ENCODE measurements at places on chromosomes 1 and 21.
A peak's percentile ranks its signal among the peaks of the same experiment; 100 is the strongest.

GRCh38 chr1:116854403-116854690 lies 55.4 kb upstream of the PTGFRN start:
- no peak for DNase-seq

DNA sequence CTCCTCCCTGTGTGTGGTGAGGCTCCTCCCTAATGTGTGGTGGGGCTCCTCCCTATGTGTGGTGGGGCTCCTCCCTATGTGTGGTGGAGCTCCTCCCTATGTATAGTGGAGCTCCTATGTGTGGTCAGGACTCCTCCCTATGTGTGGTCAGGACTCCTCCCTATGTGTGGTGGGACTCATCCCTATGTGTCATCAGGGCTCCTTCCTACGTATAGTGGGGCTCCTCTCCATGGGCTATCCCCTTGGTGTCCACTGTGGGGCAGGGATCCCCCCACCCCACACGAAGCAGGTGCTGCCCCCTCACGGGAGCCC lies 29.6 kb downstream of the PRSS38 start:
- DNase-seq: no peak

DNA sequence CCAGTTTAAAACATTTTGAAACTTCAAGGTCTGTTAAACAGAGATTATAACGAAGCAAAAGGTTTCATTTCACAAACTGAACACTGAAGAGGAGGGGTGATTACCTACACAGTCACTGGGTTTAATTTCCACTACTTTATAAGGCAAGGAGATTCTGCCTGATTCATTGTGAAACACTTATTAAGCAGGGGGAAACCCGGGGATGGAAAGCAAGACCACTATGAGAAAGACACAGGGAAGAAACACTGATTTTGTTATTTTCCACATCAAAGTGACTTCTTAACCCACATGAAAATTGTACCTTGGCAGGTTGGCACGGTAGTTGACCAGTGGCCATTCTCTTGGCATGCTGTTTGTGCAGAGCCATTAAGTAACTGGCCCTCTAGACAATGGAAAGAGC lies 8.1 kb upstream of the F5 start:
- DNase-seq: peak; percentile 22

GRCh38 chr1:24562625-24563024 lies 6.7 kb downstream of the NCMAP start:
- no peak for DNase-seq

DNA sequence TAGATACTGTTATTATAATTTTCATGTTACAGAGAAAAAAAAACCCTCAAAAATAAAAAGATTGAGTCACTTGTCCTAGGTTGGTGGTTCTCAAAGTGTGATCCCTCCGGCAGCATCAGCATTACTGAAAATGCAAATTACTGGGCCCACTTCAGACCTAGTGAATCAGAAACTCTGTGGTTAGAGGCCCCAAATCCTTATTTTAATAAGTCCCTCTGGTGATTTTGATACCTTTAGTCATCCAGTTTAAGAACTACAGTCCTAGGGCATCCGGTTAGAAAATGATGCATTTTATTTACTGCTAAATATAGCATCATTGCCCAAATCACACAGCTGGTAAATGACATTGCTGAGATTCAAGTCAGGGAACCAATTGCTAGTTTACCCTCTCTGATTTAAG lies 203.7 kb upstream of the RUNX1 start:
- DNase-seq: peak; percentile 48

DNA sequence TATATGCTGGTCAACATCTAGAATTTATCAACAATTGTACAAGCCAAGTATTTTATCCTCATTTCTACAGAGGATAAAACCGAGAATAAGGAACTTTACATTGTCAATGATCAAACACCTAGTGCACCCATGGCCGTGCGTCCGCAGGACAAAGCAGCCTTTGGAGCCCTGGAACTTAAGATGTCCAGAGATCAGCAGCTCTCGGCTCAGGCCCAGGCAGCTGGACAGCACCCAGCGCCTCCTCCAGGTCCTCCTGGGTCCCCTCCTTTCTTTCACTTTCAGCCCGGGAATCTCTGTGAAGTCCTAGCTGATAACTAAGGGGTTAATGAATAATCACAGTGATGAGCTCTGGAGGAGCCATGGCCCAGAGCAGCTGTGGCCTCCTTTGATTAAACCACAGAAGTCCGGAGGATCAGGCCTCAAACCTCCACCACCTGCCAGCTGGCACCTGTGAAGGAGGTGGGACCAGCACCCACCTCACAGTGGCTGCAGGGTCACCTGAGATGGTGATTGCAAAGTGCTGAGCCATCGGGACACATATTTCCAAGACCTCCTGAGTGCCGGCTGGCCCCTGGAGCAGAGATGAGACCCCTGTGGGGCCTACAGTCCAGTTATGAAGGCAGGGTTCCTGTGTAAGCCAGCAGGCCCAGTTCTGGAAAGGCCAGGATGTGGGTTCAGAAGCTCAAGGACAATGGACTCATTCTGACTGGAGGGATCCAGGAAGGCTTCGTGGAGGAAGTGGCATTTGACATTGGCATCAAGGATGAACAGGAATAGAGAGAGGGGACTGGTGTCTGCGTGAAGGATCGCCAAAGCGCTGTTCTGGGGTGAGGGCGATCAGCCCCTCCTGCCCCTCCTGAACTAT lies 11.6 kb upstream of the SAMD11 start:
- DNase-seq: no peak

GRCh38 chr1:106698660-106699059 lies 357.8 kb upstream of the PRMT6 start:
- no peak for DNase-seq

GRCh38 chr1:217561446-217561845 lies 69.4 kb downstream of the GPATCH2 start:
- no peak for DNase-seq

DNA sequence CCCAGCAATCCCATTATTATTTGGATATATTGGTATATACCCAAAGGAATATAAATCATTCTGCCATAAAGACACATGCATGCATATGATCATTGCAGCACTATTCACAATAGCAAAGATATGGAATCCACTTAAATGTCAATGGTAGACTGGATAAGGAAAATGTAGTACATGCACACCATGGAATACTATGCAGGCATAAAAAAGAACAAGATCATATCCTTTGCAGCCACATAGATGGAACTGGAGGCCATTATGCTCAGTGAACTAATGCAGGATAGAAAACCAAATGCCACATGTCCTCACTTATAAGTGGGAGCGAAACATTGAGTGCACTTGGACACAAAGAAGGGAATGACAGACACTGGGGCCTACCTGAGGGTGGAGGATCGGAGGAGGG lies 24.6 kb downstream of the KAZN start:
- no peak for DNase-seq

GRCh38 chr1:152983234-152983633 lies 647 bp upstream of the SPRR1A start:
- DNase-seq: no peak

- no peak for DNase-seq
Observed at GRCh38 chr1:210938416-210938925, 195.5 kb downstream of the KCNH1 start.

GRCh38 chr1:179818743-179819173 lies 58.8 kb downstream of the TOR1AIP2 start:
- DNase-seq: no peak

GRCh38 chr1:108114033-108114599 lies 86.0 kb downstream of the SLC25A24 start:
- DNase-seq: no peak

DNA sequence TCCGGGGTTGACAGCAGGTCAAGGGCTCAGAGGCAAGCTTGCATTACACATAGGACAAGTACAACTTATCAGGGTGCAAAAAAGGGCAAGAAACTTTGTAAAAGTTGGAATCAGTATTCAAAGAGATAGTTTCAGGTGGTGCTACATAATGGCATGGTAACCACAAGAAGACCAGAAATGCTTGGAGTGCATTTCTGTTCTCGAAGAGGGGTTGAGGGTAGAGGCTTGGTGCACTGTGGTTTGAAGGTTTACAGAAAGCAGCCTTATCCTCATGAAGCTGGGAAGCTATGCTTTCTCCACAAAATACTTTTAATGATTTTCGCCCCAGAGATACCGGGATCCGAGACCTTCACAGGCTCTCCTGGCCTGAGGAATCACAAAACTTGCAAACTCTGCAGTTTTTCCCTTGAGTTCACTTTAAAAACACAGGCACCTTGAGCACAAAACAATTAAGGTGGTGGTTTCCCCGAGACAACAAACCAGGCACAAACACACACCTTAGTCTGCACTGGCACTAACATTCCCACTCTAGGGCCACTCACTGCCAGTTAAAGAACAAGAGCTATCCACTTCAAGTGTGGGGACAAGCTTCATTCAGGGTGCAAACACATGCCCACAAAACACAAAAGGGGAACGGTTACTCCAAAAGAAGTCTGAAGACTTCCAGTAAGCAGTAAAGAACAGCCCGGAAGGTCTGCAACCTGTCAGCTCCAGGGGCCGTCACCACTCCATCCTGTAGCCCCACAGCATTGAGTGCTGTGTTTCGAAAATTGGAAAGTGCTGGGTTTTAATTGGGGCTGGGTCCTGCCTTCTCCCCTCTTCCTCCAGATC lies 29.8 kb upstream of the NFIA start:
- DNase-seq: no peak

- no peak for DNase-seq
Observed at GRCh38 chr1:51498924-51499323, 20.1 kb downstream of the EPS15 start.

- DNase-seq: no peak
Observed at GRCh38 chr1:12441414-12442105, 176.4 kb downstream of the DHRS3 start.

DNA sequence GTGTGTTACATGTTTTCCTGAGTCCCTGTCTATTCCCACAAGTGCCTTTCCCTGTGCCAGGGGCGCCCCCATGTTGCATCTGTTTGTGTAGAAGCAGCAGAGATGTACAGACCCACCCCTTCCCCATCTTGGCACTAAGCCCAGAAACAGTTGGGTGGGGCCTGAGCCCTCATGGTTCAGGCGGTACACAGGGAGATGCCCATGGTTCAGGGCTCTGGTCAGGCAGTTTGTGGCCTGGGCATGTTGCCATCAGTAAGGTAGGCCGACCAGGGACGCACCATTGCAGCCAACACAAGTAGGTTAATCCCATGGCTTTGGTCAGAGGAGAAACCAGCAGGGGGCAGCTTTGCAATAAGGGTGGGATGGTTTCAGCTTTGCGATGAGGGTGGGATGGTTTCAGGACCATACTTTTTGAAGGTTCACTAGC lies 914 bp upstream of the ADGRB2 start:
- DNase-seq: no peak

- DNase-seq: no peak
Observed at GRCh38 chr1:76158126-76158525, 83.6 kb downstream of the ST6GALNAC3 start.

DNA sequence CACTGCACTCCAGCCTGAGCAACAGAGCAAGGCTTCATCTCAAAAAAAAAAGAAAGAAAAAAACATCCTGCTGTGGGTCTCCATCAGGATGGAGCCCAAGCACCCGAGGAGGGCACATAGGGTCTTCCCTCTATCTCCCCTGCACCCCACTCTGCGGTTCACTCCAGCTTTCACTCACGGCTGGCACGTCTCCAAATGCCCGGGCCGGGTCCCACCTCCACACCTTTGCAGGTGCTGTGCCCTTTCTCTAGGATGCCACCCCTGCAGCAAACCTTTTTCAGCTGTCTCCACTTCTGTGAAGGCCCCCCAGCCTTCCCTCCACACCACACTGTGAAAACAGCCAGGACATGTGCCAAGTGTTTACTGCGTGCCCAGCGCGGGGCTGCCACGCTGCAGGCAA lies 22.4 kb upstream of the DDOST start:
- DNase-seq: no peak

DNA sequence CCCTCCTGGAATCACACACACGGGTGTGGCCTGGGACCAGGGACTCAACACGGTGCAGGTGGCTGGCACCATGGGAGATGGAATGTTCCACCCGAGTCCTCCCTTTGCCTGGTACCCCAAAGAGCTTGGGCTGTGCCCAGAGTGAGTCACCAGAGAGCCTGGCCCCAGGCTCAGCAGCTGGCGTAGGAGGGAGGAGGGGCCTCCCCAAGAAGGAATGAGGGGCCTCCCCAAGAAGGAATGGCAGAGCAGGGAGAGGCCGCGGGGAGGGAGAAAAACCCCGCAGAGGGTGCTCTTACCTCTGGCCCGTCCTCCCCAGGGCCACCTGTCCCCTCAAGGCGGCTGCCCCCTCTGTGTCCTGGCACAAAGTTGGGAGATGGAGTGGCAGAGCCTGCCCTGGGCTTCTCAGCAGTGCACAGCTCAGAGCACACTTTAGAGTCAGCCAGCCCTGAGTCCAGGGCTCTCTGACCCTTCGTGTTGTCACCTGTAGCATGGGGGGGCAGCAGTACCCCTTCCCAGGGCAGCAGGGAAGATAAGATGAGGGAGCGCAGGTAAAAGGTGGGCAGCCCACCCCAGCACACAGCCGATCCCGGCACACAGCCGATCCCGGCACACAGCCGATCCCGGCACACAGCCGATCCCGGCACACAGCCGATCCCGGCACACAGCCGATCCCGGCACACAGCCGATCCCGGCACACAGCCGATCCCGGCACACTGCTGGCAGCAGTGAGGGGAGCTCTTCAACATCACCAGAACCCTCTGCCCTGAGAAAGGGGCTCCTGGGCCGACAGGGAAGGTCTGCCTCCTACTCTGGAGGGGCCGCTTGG lies 20.2 kb upstream of the KCNAB2 start:
- DNase-seq: peak; percentile 26

DNA sequence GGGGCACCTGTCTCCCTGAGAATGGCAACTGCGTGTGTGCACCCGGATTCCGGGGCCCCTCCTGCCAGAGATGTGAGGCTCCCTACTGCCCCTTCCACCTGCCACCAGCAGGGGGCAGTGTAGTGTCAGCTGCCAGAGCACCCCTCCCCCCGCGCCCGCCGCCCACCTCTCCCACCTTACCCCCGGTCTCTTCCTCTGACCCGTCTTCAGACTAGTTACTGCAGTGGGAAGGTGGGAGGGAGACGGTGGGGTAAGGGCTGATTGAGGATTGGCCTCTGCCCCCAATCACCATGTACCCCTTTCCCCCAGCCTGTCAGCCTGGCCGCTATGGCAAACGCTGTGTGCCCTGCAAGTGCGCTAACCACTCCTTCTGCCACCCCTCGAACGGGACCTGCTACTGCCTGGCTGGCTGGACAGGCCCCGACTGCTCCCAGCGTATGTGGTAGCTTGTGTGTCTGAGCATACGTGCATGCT lies 10.1 kb upstream of the LRRC71 start:
- peak; percentile 66 for DNase-seq

- DNase-seq: no peak
Observed at GRCh38 chr1:237103021-237103420, 61.0 kb downstream of the RYR2 start.

GRCh38 chr1:1040004-1040991 lies 20.4 kb downstream of the AGRN start:
- peak; percentile 72 for DNase-seq

All from activated CD4-positive, alpha-beta T cell treated with anti-CD3 and anti-CD28 coated beads, Interleukin-2, amount 50 U/mL, for 48 hours (primary cell).